ENCODE measurements at places on chromosomes 4 and X. TPM values are rescaled to one million over a fixed set of nuclear protein-coding genes. Genes with fewer than 3 reads are reported as not detected.

DNA sequence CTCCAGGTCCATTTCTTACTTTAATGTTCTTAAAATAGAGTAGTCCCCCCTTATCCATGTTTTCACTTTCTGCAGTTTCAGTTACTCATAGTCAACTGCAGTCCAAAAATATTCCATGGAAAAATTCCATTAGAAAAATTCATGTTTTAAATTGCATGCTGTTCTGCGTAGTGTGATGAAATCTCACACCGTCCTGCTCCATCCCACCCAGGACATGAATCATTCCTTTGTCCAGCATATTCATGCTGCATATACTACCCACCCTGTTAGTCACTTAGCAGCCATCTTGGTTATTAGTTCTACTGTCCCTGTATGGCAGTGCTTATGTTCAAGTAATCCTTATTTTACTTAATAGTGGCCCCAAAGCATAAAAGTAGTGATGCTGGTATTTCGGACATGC is 5.4 kb upstream of the PDLIM5 start:
- no peaks in the 10 kb centered on the region for H3K27me3 ChIP-seq
- H3K27ac ChIP-seq: no peak overlapping the region
- no peaks in the 10 kb centered on the region for H3K36me3 ChIP-seq
- DNase-seq: no peak

- no peaks in the 10 kb centered on the region for H3K27me3 ChIP-seq
- H3K27ac ChIP-seq: no peak overlapping the region
- DNase-seq: peak; percentile 40
- peaks cover 4% of the 10 kb centered on the region for H3K36me3 ChIP-seq
- H3K4me3 ChIP-seq: no peak overlapping the region
- H3K4me1 ChIP-seq: no peaks in the 10 kb centered on the region
Measured at GRCh38 chr4:122218762-122219161, 66.6 kb downstream of the BLTP1 start.

DNA sequence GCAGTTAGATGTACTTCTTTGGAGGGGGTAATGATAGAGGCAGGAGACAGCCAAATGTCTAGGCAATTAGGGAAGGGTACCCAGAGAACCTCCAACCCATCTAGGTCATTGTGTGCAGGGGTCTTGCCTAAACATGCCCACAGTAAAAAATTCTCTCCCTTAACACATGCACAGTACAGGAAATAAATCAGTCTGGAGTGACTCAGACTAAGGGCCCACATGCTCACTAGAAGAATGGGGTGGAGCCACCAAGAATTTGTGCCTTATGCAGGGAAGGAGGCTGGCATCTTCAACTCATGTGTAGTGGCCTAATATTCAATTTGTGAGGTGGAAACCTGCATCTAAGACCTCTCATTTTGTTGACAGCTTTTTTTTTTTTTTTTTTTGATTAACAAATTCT is 945.3 kb upstream of the GRIA3 start:
- H3K27me3 ChIP-seq: no peaks in the 10 kb centered on the region
- H3K36me3 ChIP-seq: no peaks in the 10 kb centered on the region

SPATA18 gene
- 0.92 TPM for total RNA-seq

ZCCHC18 gene
- total RNA-seq: 0.54 TPM

GRCh38 chr4:86543560-86544309 is 50.4 kb upstream of the PTPN13 start:
- no peaks in the 10 kb centered on the region for H3K36me3 ChIP-seq
- H3K27ac ChIP-seq: peak overlapping the region; percentile 92
- no peak overlapping the region for H3K4me3 ChIP-seq
- peaks cover 62% of the 10 kb centered on the region for H3K4me1 ChIP-seq
- no peaks in the 10 kb centered on the region for H3K27me3 ChIP-seq
- peak; percentile 60 for DNase-seq

- no peak for DNase-seq
- H3K27me3 ChIP-seq: no peaks in the 10 kb centered on the region
- H3K4me3 ChIP-seq: no peak overlapping the region
- no peaks in the 10 kb centered on the region for H3K36me3 ChIP-seq
- H3K4me1 ChIP-seq: no peaks in the 10 kb centered on the region
- no peak overlapping the region for H3K27ac ChIP-seq
Measured at GRCh38 chr4:86357608-86358007, 2.2 kb downstream of the MAPK10 start.

GRCh38 chr4:25859429-25860148 is 3.2 kb downstream of the SEL1L3 start:
- H3K36me3 ChIP-seq: no peaks in the 10 kb centered on the region
- H3K4me1 ChIP-seq: peaks cover 27% of the 10 kb centered on the region
- H3K4me3 ChIP-seq: no peak overlapping the region
- H3K27me3 ChIP-seq: no peaks in the 10 kb centered on the region

DNA sequence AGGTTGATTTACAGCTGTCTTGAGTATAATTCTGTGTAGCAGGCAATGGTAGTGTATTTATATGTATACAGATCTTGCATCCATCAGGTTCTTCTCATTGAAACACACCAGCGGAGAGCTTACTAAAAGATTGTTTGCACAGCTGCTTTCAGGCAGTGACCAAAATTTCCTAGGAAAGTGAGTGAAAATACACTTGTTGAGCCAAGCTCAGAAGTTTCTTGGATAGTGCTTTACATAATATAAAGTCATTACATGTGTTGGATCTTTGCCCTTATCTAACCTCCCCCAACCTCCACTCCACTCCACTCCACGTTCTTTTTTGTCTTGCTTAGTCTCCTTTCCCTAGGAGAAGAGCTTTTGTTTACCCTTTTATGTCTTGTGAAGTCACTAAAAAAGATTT is 34.1 kb downstream of the CNKSR2 start:
- H3K27ac ChIP-seq: no peak overlapping the region
- no peaks in the 10 kb centered on the region for H3K4me1 ChIP-seq
- H3K4me3 ChIP-seq: no peak overlapping the region
- DNase-seq: no peak
- no peaks in the 10 kb centered on the region for H3K27me3 ChIP-seq

BEX5 gene
- total RNA-seq: not detected

GRCh38 chr4:98663226-98664006 is 5.0 kb upstream of the TSPAN5 start:
- no peak overlapping the region for H3K4me3 ChIP-seq
- no peaks in the 10 kb centered on the region for H3K36me3 ChIP-seq
- H3K27me3 ChIP-seq: no peaks in the 10 kb centered on the region
- no peak overlapping the region for H3K27ac ChIP-seq
- DNase-seq: no peak
- H3K4me1 ChIP-seq: no peaks in the 10 kb centered on the region

P2RY8 gene
- not detected for total RNA-seq

DNA sequence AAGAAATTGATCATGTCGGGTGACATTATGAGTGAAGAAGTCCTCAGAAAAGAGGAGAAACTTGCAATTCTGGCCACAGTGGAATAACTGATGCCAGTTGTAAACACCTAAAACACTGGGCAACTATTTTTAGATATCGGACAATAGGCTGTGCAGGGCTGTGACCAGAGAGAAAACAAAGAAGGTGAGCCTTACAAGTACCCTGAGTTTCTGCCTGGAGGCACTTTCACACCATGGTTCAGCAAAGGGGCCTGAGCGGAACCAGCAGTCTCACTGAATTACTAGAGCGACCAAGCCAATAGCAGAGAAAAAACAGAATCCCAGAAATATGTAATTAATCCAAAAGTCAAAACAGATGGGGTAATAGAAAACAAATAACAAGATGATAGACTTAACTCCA is 11.2 kb downstream of the IRAK1 start:
- peaks cover 4% of the 10 kb centered on the region for H3K36me3 ChIP-seq
- H3K27ac ChIP-seq: no peak overlapping the region
- H3K27me3 ChIP-seq: no peaks in the 10 kb centered on the region

DNA sequence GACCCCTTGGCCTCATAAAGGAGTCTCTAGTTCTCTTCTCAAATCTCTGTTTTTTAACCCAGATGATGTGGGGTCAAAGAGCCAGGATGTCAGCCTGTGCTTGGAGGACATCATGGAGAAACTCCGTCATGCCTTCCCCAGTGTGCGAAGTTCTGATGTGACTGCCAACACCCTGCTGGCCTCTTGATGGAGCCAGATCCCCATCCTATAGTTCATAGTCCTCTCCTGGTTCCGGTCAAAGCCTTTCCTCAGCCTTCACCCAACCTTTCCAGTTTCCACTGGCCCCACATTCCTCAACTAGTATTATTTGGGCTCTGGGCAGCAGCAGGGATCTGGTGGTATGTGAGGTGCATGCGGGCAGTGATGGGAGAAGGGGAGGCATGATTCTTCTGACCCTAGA is 30.7 kb downstream of the TAF7L start:
- no peak overlapping the region for H3K27ac ChIP-seq
- DNase-seq: no peak
- H3K27me3 ChIP-seq: no peaks in the 10 kb centered on the region
- H3K4me1 ChIP-seq: no peaks in the 10 kb centered on the region
- no peak overlapping the region for H3K4me3 ChIP-seq
- no peaks in the 10 kb centered on the region for H3K36me3 ChIP-seq

GRCh38 chr4:6916069-6916586 is 6.5 kb downstream of the TBC1D14 start:
- DNase-seq: no peak
- H3K27me3 ChIP-seq: no peaks in the 10 kb centered on the region
- H3K4me1 ChIP-seq: peaks cover 29% of the 10 kb centered on the region
- H3K27ac ChIP-seq: no peak overlapping the region

DNA sequence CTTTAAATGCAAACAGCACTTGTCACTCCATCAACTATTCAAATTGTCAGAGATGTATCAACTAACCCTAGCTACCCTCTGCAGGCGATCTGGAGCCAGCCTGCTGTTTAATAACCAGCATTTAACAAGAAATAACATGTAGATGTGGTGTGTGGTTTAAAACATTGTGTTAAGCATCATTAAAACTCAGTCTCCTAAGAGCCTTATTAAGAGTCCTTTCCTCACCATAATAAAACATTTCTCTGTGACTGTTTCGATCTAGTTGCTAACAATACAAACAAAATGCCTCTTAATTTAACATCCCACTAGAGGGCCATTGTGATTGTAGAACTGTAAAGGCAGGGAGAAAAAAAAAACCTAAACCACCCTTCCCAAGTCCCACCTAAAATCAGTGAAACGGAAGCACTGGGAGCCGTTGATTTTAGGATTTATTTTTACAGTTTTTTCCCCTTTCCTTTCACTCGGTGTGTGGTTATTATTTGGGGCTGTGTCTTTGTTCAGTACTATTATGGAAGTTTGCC is 708.6 kb downstream of the C4orf33 start:
- no peak for DNase-seq
- H3K27me3 ChIP-seq: no peaks in the 10 kb centered on the region
- no peaks in the 10 kb centered on the region for H3K36me3 ChIP-seq
- H3K27ac ChIP-seq: no peak overlapping the region
- H3K4me3 ChIP-seq: no peak overlapping the region

DNA sequence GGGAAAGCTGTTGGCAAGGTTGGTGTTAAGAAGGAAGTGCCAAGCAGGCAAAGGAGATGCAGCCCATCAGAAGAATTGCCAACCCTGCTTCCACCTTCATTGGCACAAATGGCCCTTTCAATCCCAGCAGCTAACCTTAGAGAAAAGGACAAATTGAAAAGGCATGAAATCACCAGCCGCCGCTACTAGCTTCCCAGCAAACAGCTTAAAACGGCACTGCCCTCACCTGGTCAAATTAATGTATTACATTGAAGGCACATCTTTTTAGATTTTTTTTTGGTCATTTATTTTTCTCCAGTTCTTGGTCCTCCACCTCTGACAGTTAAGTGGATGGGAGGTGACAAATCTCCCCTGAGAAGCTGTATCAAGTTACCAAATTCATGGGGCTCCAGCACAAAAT is 51.0 kb upstream of the NHSL2 start:
- no peaks in the 10 kb centered on the region for H3K36me3 ChIP-seq
- DNase-seq: peak; percentile 61
- H3K27me3 ChIP-seq: peaks cover 4% of the 10 kb centered on the region
- H3K4me3 ChIP-seq: no peak overlapping the region

ADGRG4 gene
- not detected for total RNA-seq

DNA sequence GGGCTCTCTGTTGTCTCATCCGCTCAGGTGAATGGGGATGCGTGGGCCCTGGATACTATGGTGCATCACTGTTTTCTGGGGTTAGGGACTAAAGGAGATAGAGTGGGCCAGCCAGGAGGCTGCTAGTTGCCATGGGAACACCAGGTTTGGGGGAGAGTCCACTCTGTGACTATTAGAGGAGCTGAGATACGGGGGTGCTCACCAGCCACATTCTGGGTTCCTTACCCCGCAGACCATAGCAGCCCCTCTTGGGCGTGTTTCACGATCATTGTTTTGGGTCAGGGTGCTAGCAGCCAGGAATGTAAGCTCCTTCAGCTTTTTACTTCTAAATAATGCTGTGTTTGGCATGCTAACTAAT is 4.6 kb downstream of the EFNB1 start:
- no peak for DNase-seq
- no peaks in the 10 kb centered on the region for H3K27me3 ChIP-seq
- H3K27ac ChIP-seq: no peak overlapping the region
- H3K36me3 ChIP-seq: peaks cover 35% of the 10 kb centered on the region

NLGN4X gene
- 44.3 TPM for total RNA-seq

GRCh38 chrX:21153033-21153432 is 221.2 kb upstream of the CNKSR2 start:
- no peaks in the 10 kb centered on the region for H3K36me3 ChIP-seq
- H3K4me1 ChIP-seq: no peaks in the 10 kb centered on the region
- no peaks in the 10 kb centered on the region for H3K27me3 ChIP-seq
- H3K27ac ChIP-seq: no peak overlapping the region
- no peak for DNase-seq

DNA sequence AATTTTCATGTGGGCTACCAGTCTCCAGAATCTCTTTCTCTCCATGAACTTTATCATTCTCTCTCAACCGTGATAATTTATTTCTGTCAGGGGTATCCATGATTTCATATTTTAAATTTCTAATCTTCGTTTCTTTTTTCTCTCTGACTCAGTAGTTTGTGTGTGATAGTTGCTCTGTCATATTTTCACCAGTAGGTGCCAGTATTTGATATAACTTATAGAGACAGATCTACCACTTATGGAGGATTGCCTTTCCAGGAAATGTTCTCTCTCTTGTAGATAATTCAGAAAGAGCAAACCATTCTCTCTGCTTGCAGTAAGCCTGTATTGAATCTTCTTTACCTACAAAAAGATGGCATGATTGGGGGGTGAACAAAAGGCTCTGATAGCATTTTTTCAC is 79.3 kb upstream of the DYNLT3 start:
- H3K4me3 ChIP-seq: no peak overlapping the region
- no peaks in the 10 kb centered on the region for H3K36me3 ChIP-seq
- no peaks in the 10 kb centered on the region for H3K27me3 ChIP-seq
- peaks cover 4% of the 10 kb centered on the region for H3K4me1 ChIP-seq

CSAG2 gene
- not detected for total RNA-seq

KIAA1210 gene
- not detected for total RNA-seq

CEP44 gene
- 22.3 TPM for total RNA-seq

DNA sequence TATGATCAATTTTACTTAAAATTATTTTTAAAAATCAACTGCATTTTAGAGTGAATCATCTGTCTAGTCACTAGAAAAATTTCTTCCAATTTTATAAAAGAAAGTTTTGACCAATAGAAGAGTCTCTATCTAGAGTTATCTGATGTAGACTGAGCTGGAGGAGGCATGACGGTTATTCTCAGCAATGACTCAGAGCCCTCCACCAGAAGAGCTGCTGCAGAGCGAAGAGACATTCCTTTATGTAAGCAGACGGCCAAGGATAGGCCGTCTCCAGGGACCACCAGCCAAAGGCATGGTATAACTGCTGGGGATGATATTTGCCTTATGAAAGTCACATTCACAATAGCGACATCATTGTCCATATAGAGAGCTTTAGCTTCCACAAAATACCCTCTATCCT is 23.0 kb downstream of the LDB2 start:
- no peak overlapping the region for H3K4me3 ChIP-seq
- peaks cover 7% of the 10 kb centered on the region for H3K4me1 ChIP-seq
- no peaks in the 10 kb centered on the region for H3K27me3 ChIP-seq
- no peak overlapping the region for H3K27ac ChIP-seq
- peaks cover 6% of the 10 kb centered on the region for H3K36me3 ChIP-seq
- DNase-seq: peak; percentile 86

ETDA gene
- not detected for total RNA-seq

Data from A673 (cell line).